NCI-H1436 (cell line): ENCODE measurements at places on chromosomes 4 and X.
A peak's percentile ranks its signal among the peaks of the same experiment; 100 is the strongest.

DNA sequence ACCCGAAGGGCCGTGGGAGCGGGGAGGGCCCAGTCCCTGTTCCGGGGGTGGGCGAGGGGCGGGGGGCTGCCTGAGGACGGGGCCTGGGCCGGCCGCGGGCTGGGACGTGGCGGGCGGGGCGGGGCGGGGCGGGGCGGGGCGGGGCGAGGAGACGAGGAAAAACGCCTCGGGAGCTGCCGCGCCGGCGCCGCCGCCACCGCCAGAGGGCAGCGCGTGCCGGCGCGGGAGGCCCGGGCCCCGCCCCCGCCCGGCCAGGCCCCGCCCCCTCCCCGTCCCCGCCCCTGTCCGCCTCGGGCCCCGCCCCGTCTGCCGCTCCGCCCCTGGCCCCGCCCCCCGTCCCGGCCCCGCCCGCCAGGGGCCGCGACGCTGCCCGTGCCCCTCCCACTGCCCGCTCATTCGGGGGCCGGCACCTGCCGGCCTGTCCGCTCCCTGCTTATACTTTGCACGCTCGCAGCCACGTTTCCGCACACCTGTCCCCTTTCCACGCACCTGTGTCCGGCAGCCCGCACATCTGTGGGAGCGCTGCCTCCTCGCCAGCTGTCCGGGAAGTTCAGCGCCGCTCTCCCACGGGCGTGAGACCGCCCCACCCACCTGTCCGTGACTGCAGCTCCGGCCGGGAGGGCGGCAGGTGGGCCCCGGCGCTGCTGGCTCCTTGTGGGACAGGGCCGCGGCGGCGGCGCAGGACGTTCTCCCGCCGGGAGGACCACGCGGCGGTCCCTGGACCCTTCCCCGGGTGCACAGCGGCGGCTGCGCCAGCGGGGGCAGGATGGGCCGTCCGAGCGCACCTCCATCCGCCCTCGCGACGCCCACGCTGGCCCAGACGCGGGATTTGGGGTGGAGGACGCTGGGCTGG is 1.7 kb upstream of the FGFRL1 start:
- peak; percentile 61 for DNase-seq

DNA sequence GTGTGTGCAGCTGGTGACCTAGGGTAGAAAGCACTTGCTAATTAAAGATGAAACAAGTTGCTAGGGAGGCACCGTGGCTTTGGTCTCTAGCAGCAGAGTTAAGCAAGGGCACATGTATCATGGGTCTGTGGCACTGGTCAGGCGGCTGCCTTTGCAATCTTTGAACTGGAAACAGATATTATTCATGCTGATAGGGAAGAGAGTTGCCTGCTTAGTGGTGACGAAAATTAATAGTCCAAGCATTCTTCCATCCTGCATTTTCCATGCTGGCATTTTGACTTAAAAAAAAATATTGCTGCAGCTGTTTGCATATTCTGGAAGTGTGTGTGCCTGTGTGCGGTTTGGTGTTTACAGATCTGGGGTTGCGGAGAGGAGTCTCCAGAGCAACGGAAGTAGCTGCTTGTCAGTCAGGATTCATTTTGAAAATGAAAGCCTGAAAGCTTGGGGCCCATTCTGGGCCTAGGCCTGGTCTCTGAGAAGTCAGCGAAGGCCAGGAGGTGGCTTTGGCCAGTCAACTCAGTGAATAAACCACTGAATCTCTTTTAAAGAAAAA is 2.3 kb upstream of the SOWAHD start:
- DNase-seq, result no peak

- DNase-seq, result no peak
Observed at GRCh38 chrX:5640071-5640470, 588.6 kb downstream of the NLGN4X start.

- DNase-seq, result no peak
Observed at GRCh38 chrX:94908171-94908570, 1234.2 kb downstream of the FAM133A start.

DNA sequence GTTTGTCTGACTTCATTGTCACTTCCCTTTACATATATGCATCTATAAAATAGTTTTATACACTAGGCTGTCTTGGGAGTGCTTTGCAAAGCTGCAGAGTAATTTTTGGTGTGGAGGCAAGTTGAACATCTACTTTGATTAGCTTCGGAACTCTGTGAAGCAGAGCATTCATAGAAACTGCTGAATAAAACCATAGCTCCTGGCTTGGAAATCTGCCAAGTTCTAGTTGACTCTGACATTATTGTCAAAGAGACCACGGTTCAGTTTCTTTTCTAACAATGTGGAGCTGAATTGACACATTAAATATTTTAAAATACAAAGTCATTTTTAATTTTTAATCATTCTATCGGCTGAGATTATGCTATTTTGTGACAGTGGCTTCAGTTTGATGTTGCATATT is 335.0 kb downstream of the BMPR1B start:
- peak; percentile 0 for DNase-seq

GRCh38 chr4:38805530-38806145 is 1.0 kb upstream of the TLR1 start:
- DNase-seq, result no peak

- no peak for DNase-seq
Observed at GRCh38 chrX:16333453-16333852, 166.2 kb downstream of the MAGEB17 start.

- no peak for DNase-seq
Observed at GRCh38 chrX:121231566-121232358, 184.4 kb downstream of the GLUD2 start.
